ENCODE measurements at places on chromosomes 7 and 10.

DNA sequence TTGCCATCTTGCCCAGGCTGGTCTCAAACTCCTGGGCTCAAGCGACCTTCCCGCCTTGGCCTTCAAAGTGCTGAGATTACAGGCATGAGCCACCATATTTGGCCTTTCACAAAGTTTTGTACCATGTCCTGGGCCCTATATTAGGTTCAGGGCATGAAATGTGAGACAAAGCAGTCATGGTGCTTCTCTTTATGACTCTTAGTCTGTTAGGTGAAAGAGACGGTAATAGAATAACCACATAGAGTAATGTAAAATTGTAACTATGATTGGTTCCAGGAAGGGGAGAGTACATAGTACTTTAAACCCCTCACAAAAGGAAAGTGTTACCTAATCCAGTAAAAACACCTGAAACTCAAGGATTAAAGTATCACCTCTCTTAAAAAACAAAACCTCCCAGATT, 144.7 kb downstream of the SPAG6 start:
- no peak for DNase-seq
- no peaks in the 10 kb centered on the region for H3K27me3 ChIP-seq
- no peaks in the 10 kb centered on the region for H3K4me1 ChIP-seq
- H3K36me3 ChIP-seq = no peaks in the 10 kb centered on the region

DNA sequence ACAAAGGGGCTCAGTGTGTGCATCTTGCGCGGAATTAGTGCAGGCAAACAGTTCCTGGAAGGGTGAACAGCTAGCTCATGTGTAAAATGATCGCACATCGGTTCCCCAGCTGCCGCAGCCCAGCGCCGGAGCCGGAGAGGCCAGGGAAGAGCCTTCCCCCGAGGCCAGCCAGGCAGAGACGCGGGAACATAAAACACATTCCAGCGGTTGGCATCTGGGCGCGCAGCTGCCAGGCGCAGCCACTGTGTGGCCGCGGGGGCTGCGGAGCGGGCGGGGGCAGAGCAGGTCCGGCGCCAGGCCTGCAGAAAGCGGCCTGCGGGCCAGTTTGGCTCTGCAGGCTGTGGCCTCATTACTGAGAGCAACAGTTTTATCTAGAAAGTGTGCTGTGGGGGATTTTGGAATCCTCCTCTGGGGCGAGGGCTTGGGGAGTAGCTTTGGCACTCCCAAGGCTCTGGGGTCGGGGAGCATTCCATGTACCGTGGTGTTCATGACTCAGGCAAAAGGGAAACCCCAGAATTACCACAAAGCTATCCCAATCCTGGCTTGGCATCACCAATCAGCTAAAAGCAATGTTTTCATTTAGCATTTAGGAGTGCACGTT, 74.3 kb downstream of the SAMD9 start:
- peak; percentile 95 for DNase-seq
- H3K36me3 ChIP-seq = no peaks in the 10 kb centered on the region
- peak overlapping the region; percentile 62 for H3K4me3 ChIP-seq
- H3K27me3 ChIP-seq = no peaks in the 10 kb centered on the region
- peak overlapping the region; percentile 86 for H3K27ac ChIP-seq
- peaks cover 36% of the 10 kb centered on the region for H3K4me1 ChIP-seq

DNA sequence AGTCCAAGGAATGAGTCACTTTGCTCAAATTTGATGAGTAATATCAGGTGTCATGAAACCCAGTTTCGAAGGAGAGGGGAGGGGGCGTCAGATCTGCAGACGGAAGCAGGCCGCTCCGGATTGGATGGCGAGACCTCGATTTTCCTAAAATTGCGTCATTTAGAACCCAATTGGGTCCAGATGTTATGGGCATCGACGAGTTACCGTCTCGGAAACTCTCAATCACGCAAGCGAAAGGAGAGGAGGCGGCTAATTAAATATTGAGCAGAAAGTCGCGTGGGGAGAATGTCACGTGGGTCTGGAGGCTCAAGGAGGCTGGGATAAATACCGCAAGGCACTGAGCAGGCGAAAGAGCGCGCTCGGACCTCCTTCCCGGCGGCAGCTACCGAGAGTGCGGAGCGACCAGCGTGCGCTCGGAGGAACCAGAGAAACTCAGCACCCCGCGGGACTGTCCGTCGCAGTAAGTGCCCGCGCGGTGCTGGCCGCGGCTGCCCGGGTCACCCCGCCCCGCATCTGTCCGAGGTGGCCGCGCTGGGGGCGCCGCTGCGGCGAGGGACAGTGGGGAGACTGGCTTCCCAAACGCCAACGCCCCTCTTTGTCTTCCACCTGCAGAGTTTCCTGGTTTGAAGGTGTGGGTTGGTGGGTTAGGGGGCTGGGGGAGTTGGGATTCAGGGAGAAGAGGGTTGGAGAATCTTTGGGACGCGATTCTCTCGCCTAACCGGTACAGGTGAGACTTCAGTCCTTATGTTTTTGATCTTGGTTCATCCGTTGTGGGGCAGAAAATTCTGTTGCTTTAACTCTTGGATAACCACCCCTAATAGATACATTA, at the start of gene TAC1:
Gene TAC1, plus strand, starts transcription at position 351 of the 829 bp plus-strand sequence. CDS start 527 bp downstream, outside the sequence.
- DNase-seq = peak; percentile 32
- no peak within 1 kb of the TSS for H3K27ac ChIP-seq
- no peaks in the 10 kb centered on the region for H3K4me1 ChIP-seq
- peak within 1 kb of the TSS; percentile 56 for H3K4me3 ChIP-seq

- H3K4me3 ChIP-seq = peak overlapping the region; percentile 75
- peaks cover 24% of the 10 kb centered on the region for H3K4me1 ChIP-seq
- no peaks in the 10 kb centered on the region for H3K27me3 ChIP-seq
- DNase-seq = peak; percentile 56
Observed at GRCh38 chr10:35194906-35195305, 68.3 kb downstream of the CREM start.

DNA sequence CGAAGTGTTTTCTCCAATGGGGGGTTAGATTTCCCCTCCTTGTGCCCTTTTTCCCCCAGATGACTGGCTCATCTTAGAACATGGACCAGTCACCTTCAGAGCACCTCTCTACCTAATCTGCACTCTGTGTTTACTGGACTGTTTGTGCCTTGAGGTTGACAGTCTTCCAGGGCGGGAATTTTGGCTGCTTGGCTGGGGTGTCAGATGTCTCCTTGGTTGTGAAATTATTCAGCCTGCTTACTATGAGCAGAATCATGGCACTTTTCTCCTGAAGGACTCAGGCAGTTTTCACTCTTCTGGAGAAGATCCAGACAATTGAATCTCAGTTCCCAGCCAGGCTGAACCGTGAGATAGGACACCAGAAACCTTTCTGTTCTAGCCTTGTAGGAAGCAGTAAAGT, 60.3 kb upstream of the NFKB2 start:
- peaks cover 9% of the 10 kb centered on the region for H3K4me1 ChIP-seq
- DNase-seq = peak; percentile 67
- H3K36me3 ChIP-seq = no peaks in the 10 kb centered on the region
- H3K27ac ChIP-seq = no peak overlapping the region

DNA sequence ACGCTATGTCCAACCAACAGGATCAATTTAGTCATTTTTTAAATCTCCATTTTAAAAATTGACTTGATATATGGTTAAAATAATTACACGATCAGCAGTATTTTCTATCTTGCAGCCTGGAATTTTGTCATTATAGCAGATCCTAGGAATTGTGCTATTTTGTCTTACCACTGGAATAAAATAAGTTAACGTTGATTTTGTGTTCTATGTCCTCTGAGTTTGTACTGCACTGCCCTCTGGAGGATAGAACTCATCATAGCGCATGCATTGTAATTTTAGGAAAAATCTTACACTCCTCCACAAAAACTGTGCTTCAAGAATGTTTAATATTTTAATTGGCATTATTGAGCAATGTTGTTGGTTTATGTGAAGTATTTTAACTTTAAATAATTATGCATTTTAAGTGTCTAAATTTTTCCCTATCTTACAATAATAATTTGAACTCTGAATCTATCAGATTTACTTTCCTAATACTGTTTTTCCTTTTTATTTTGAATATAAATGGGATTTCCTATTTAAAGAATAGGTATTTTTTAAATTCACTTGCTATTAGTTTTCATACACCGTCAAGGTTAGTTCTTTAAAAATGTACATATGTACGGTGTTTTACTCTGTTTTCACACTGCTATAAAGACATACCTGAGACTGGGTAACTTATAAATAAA, 220.1 kb downstream of the PPP1R3A start:
- H3K4me1 ChIP-seq = no peaks in the 10 kb centered on the region
- H3K36me3 ChIP-seq = no peaks in the 10 kb centered on the region
- peak; percentile 59 for DNase-seq
- peak overlapping the region; percentile 8 for H3K4me3 ChIP-seq

Measured in GM23248 (cell line).